Kidney (tissue), 22 donors: ENCODE measurements at places on chromosomes 6 and 20. TPM values are rescaled to one million over a fixed set of nuclear protein-coding genes. Genes with fewer than 3 reads are reported as not detected.

DNA sequence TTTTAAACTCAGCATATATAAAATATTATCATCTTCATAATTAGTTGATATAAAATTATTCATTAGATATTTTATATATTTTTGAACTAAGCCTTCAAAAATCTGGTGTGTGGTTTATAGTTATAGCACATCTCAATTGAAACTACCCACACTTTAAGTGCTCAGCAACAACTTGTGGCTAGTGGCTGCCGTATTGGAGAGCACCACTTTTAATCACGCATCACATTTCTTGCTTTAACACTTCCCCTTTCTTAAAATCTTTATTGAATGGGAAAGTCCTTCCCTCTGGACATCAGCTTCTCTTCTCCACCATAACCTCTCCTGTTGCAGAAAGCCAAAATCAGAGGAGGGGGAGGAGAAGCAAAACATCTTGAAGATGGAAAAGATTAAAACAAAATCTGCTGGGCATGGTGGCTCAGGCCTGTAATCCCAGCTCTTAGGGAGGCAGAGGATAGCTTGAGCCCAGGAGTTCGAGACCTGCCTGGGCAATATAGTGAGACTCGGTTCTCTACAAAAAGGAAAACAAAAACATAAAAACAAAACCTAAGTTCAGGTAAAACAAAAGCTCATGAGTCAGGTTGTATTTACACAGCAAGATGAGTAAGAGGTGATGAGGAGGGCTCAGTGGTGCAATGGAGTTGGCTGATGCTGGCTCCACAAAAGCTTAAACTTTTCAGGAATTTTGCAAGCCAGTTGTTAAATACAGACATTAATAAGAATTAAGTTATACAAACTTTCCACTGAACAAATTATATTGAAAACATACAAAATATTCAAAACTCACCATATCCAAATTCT is 237.0 kb upstream of the SUPT3H start:
- no peak for DNase-seq

DNA sequence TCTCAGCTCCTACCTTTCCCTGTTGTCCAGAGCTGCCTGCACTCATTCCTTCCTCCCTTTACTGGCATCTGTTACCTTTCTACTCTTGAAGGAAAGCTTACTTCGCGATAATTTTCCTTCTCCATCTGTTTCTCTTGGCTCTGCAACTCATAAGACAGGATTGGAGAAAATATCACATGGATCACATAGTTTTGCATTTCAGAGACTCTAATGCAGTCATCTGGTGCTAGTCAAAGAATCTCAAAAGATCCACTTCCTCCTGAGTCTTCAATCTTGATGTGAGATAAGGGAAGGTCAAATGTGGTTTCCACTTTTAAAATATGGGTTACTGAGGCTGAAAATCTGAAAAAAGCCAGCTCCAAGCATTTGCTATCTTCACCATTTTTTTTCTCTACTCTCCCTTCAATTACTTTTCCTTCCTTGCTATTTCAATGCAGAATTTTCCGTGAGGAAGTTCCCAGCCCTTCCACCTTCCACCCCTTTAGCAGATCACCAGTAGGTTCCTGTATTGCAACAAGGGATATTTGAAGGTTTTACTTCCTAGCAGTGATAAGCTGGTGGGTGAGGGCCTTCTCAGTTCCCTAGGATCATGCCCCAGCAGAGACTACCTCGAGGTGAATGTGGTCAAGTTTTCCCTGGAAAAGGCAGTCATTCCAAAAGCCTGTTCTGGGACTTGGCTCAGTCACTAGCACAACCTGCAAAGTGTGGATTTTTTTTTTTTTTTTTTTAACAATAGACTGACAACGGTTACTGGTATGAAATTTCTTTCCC is 62.8 kb upstream of the LRRC1 start:
- no peak for DNase-seq

BHLHE23 gene
- polyA plus RNA-seq: not detected

DNA sequence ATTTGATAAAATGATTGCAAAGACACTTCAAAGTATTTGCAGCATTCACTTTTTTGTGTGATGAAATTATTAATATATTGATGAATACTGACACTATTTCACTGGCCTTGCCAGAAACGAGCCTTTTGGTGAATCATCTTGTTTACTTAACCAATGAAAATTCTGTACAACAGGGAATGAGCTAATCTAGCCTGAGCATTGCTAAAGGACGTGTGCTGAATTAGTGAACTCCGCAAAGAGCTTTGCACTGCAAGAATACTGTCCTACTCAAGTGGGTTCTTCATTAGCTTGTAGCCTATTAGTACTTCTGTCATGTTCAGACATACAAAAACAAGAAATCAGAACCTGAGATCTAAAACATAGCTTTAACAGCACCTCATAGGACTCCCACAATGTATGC is 172.0 kb upstream of the NRSN1 start:
- DNase-seq: no peak

GRCh38 chr6:29946223-29947076 is 4.1 kb downstream of the HLA-A start:
- no peak for DNase-seq

- DNase-seq: no peak
Observed at GRCh38 chr6:67369679-67370078, 1265.4 kb upstream of the ADGRB3 start.

DNA sequence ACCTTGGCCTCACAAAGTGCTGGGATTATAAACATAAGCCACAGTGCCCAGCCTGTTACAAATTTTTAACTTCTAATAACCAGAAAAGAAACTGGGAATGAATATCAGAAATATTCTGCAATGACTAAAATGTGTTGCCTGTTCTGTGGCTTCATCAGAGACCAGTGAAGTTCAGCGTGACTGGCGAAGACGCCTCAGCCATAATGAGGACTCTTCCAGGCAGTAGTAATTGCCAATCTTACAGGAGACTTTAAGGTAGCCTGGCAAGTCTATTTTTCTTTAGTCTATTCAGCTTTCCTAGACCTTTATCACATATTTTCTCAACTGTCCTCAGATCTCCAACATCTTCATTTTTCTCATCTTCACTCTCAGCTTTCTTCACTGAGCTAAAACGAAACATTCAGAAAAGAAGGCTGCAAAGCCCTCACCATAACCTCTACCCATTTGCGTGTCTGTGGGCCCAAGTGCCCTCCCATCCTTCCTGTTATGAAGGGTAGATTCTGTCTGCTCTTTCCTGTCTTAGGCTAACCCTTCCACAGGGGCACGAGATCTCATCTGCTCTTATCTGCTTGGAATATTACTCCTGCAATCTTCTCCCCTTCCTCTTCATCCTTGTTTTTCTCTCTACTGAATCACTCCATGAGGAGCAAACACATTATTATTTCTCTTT is 42.0 kb upstream of the OLIG3 start:
- DNase-seq: no peak

DNA sequence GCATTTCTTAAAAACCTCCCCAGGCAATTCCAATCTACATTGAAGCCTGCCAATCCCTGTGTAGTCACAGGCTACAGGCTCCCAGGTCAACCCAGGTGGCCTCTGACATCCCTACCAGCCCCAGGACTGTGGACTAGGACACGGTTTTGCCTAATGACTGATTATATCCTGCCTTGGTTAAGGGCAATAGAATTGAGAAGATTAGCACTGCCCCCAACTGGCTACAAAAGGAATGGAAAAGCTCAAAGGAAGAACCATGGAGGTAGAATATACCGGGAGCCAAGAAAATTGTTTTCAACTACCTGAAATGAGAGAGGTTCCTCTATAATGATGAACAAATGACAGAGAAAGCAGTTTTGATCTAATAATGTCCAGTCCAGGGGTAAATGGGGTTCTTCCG is 421.1 kb upstream of the AGPAT4 start:
- DNase-seq: peak; percentile 32

DNA sequence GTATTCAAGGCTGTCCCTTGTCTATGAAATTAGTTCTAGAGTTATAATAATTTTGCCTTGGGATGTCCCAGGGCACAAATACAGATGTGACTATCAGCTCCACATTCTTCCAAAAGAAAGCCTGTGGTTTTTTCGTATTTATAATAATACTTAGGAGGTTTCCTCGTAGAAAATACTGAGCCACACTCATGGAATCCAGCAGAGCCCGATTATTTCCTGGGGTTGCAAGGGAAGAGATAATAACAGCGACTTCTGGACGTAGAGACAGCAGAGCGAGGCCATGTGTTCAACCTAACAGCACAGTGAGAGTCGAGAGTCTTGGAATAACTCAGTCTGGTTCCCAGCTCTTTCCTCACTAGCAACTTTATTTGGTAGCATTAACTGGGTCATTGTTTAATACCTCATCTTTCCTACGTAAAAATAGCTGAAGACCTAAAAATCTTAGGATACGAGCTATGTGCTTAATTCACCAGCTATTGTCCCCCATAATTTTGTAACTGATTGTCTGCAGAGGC is 21.2 kb downstream of the CD83 start:
- DNase-seq: no peak

DNA sequence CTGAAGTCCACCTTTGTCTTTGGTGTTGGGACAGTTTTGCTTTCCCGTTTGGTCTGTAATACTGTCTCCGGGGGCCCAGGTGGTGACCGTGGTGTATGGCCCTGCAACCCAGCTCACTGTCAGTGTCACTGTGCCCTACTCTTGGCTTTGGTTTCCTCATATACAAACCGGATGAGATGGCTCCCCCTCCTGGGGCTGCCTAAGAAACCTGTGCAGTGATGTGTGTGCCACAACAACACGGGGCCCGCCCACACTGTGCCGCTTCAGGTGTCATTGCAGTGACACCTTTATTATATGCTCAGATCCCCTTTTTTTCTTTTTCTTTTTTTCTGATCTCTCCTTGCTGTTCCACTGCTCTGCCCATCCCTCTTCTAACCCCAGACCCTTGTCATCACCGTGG is 73.9 kb downstream of the RAMACL start:
- DNase-seq: no peak

TCF15 gene
- polyA plus RNA-seq: 1.6 TPM

GRCh38 chr20:36149469-36149868 is 5.1 kb upstream of the EPB41L1 start:
- DNase-seq: no peak

- DNase-seq: no peak
Observed at GRCh38 chr6:157831424-157832249, 8.6 kb downstream of the SNX9 start.

KCNG1 gene
- 0.58 TPM for polyA plus RNA-seq

DNA sequence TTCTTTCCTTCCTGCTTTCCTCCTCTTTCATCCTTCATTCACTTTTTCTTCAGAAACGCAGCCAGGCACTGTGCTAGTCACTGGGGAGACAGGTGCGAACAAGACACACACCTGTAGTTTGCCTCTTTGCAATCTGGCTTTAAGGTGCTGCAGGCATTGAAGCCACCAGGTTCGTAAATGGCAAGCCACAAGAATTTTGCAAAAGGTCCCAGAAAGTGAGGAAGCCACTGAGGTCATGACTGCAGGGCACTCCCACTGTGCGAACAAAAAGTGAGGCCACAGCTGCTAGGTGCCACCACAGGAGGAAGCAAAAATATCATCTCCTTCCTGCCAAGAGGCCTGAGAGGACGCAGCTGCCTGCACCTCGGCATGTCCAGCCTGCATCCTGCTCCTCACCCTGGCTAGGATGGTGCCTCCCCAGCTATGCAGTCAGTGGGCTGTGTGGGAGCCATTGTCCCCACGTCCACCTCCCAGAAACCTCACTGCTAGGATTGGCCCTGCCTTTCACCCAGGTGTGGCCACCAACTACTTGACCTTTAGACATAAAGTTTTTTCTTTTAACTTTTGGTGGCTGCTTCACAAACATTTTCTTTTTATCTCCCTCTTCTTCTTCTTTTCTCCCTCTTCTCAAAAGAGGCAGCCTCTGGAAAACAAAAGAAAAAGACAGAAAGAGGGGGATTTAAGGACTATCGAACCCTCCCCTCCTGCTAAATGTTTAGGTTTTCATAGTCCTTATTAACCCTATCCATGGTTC is 230.8 kb downstream of the BCAS1 start:
- no peak for DNase-seq

- DNase-seq: no peak
Observed at GRCh38 chr6:170317076-170317475, 10.5 kb downstream of the FAM120B start.

DNA sequence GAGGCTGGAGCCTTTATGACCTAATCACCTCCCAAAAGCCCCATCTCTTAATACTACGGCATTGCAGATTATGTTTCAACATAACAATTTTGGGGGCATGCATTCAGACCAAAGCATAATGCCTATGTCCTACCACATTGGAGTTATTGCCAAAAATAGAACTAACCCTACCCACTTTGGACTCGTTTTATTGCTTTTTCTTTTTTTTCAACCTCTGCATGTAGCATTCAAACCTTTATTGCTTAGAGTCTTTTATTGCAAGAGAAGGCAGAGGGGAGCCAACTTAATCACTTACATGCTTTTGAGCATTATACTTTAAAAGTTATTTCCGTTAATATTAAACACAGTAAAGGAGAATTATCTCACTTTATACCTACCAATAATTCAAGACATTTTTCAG is 8.1 kb upstream of the MBOAT1 start:
- no peak for DNase-seq

GRCh38 chr6:150717419-150717818 is 117.7 kb downstream of the PLEKHG1 start:
- DNase-seq: no peak

BACH2 gene
- polyA plus RNA-seq: 0.32 TPM

- DNase-seq: no peak
Observed at GRCh38 chr20:44234566-44235317, 12.4 kb upstream of the GDAP1L1 start.

DNA sequence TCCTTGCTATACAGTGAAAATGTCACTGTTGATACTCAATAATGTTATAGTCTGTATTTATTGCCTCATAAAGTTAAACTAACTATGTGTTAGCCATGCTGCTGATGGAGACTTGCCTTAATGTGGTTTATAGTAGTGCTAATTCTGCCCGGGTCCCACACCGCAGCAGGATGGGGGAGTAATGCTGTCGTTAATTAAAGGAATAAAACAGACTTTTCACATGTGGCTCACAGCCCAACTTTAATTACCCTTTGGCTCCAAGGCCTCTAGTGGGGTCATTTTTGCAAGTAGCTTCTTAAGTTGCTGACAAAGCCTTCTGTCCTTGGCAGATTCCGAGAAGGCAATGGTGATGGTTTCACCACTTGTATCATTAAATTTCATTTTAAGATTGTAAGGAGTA is 634.3 kb downstream of the TBC1D32 start:
- DNase-seq: peak; percentile 48

DNA sequence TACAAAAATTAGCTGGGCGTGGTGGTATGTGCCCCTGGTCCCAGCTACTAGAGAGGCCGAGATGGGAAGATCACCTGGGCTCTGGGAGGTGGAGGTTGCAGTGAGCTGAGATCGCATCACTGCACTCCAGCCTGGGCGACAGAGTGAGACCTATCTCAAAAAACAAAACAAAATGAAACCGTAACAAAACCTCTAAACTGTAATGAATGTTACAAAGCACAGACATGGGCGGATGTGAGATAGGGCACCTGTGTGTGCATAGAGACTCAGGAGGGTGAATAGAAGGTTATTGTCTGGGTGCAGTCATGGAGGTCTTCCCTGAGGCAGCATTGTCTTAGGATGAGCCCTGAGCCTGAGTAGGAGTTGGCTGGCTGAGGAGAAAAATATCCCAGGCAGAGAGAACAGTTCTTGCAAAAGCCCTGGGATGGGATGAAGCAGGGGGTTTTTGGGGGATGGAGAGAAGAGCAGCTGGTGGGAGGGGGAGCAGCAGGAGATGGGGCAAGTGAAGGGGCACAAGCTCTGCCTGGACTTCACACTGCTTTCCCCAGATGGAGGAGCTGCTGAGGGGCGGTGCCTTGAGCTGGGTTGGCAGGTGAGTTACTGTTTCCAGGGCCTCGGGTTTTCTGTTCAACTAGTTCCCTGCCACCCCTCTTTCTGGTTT is 5.2 kb downstream of the BCAS4 start:
- DNase-seq: no peak

FAM135A gene
- polyA plus RNA-seq: 8.5 TPM

THEMIS gene
- polyA plus RNA-seq: not detected

GRCh38 chr6:152563177-152563576 is 74.0 kb downstream of the SYNE1 start:
- DNase-seq: no peak
